ENCODE measurements at places on chromosomes 2 and 18.

DNA sequence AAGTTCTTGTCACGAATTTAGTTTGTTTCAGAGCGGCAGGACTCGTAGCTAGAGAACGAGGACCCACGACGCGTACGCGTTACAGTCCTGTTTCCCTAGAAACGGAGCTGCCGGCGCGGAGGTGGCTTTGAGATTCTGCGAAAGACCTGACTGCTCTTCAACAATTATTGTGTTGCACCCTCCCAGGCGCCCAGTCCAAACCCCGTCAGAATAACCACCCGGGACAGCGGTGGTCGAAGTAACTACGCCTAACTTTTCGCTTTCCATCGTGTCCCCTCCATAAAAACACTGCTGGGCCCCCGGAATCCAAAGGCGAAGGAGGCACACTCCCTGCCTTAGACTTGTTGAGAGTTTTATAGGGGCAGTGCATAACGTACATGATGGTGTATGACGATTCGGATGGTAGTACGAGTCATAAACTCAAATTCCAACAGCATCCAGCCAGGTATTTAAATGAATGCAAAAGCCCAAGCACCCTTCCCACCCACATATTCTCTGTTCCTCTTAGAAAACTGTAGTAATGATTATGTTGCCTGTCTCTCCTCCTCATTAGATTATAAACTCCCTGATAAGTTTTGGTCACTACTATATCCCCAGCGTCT, 651 bp upstream of the STAM2 start:
- no peak for DNase-seq

DNA sequence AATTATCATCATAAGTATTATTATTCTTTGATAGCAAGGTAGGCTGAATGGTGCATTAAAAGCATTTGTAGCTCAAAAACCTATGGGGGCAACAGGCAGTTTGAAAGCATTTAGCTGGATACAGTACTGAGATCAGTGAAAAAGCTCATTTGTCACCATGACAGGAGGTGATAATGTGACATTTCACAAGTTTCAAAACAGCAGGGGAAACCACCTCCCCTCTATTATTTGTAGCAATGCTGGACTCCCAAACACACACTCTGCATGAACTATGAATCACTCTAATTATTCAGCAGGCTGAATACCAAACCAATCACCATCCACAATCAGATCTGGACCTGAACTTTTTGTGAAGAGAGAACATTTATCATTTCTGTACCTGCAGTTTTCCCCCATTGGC, 63.4 kb downstream of the MYO5B start:
- no peak for DNase-seq

- DNase-seq: no peak
Observed at GRCh38 chr2:189213250-189213649, 33.7 kb upstream of the COL5A2 start.

- no peak for DNase-seq
Observed at GRCh38 chr18:9708057-9708433, at the start of gene RAB31. TSS of gene RAB31 (plus strand) at chr18:9708301. CDS start at chr18:9708406, 105 bp downstream.

DNA sequence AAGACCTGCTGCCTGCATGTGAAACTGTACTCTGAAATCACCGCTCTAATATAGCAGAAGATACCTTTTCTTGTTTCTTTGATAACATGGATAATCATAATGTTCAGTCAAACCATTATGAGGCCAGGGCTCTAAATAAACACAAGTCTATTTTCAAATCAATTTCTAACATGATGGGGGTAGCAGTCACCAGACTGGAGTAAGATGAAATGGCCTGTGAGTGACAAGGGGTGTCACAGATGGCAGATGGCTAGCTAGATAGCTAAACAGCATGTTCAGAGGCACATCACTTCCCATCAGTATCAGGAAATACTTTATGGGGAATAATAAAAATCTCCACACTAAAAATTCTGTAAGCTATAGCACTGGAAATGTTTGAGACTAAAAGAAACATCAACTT, 14.0 kb downstream of the MBD2 start:
- no peak for DNase-seq
